Adrenal gland (tissue), 19 donors: ENCODE measurements at places on chromosomes 3 and 15.

DNA sequence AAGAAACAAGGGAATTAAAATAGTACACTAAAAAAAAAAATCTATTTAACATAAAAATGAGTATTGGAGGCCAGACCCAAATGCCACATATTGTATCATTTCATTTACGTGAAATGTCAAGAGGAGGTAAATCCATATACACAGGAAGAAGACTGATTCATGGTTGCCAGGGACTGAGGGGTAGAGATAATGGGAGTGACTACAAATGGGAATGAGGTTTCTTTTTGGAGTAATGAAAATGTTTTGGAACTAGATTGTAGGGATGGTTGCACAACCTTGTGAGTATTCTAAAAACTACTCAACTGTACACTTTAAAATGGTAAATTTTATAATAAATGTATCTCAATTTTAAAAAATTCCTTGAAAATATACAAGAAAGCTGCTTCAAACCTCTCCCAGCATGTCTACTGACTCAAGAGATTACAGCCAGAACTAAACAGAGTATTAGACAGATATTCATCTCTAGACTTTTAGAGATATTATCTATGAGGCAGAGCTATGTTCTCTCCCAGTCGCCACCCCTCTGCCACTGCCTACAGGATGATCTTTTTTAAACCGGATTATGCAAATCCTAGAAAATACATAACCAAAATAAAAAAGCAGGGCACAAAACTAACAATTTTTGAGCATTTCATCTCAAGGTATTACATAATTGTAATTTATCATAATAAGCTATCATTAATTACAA lies 6.2 kb downstream of the HLTF start:
- no peaks in the 10 kb centered on the region for H3K36me3 ChIP-seq
- no peak for DNase-seq
- H3K27ac ChIP-seq: no peak overlapping the region
- no peaks in the 10 kb centered on the region for H3K27me3 ChIP-seq

GRCh38 chr15:63833021-63833696 lies 589 bp downstream of the HERC1 start:
- peak overlapping the region; percentile 77 for H3K4me3 ChIP-seq
- H3K27ac ChIP-seq: peak overlapping the region; percentile 34
- peaks cover 44% of the 10 kb centered on the region for H3K4me1 ChIP-seq
- DNase-seq: peak; percentile 25
- no peaks in the 10 kb centered on the region for H3K36me3 ChIP-seq

DNA sequence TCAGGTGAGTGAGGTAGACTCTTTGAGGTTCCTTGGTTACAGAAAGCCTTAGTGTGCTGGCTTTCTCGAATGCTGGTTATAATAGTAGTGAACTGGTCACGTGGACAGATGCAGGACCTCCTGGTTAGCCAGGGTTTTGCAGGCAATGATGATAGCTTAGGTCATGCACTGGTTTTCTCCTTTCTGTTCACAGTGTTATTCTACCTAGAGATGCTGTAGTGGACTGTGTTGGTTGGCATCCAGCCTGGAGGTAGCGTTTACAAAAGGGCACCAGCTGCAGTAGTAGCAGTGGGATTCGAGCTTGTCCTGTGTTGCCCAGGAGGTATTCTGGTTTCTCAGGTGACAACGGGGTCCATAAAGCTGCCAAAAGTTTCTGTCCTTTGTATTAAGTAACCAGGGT lies 27.0 kb downstream of the PCCB start:
- DNase-seq: no peak
- H3K27me3 ChIP-seq: no peaks in the 10 kb centered on the region
- H3K4me1 ChIP-seq: no peaks in the 10 kb centered on the region
- no peak overlapping the region for H3K27ac ChIP-seq
- no peaks in the 10 kb centered on the region for H3K36me3 ChIP-seq

GRCh38 chr15:68278595-68279405 lies 1.3 kb downstream of the FEM1B start:
- H3K4me3 ChIP-seq: peak overlapping the region; percentile 80
- H3K4me1 ChIP-seq: peaks cover 61% of the 10 kb centered on the region
- H3K27me3 ChIP-seq: no peaks in the 10 kb centered on the region

- no peaks in the 10 kb centered on the region for H3K4me1 ChIP-seq
- no peaks in the 10 kb centered on the region for H3K36me3 ChIP-seq
- H3K27me3 ChIP-seq: no peaks in the 10 kb centered on the region
- no peak for DNase-seq
- no peak overlapping the region for H3K4me3 ChIP-seq
Measured at GRCh38 chr3:108907194-108907593, 46.5 kb downstream of the GUCA1C start.

DNA sequence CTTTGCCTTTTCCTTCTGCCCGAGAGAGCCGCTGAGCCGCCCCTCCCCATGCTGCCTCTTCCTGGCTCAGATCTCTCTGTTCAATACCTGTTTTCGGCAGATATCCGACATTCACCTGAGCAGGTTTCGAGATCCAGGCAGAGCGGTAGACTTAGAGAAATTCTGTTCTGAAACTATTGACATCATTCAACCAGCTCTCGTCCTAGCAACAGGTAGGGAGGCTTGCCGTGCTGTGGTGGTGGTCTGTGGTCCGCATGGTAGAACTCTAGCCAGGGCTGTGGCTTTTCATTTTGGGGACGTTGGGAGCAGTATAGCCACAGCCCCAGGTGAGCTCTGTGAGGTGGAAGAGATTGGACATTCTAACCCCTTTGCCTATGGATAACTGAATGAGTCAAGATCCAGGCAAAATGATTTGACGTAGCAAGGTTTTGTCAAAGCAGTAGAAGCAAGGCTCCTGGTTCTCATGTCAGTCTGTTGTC lies 810 bp downstream of the TMEM62 start:
- H3K4me1 ChIP-seq: peaks cover 22% of the 10 kb centered on the region
- H3K27ac ChIP-seq: peak overlapping the region; percentile 41
- peak overlapping the region; percentile 99 for H3K4me3 ChIP-seq
- no peak for DNase-seq

DNA sequence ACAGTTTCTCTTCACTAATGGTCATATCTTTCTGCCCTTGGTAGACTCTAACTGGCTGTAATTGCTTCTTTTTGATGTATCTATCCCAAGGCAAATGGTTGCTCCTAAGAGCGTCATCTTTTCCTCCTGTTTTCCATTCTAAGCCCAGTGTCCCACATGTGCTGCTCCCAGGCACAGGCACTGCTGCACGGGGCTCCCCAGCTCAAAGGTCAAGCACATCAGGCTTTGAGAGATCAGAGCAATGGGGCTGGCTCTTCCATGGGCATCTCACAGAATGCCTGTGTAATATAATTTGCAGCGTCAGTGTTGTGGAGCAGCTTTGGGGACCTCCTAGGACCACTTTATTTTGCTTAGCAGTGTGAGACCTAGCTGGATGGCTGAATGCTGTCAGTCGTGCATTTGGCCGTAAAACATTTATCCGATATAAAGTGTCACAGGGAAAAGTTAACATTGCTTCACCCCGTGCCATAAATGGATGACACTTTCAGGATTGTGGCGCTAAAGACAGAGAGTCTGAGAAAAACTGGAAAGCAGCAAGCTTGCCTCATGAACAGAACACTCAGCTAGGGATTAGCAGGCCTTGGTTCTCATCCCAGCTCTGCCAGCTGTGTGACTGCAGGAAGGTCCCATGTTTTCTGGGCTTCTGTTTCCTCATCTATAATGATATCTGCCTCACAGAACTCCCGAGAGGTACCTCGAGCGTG lies 277.5 kb upstream of the TBL1XR1 start:
- DNase-seq: no peak
- no peaks in the 10 kb centered on the region for H3K27me3 ChIP-seq
- H3K4me3 ChIP-seq: no peak overlapping the region

DNA sequence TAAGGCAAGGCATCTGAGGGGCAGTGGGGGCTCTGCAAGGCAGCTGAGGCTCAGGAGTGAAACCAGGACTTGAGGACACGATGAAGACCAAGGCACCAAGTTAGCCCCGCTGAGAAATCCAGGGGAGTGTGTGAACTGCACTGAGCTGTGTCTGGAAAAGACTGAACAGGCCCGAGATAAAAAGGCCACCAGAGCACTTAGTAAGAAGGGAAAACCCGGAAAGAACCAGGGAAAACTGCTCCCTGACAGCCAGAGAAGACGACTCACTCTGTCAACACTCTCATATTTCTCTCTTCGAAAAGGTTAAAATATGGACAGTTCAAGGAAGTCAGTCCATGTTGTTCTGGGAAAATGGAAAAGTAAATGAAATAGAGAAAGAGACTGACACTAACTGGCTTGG lies 109.0 kb downstream of the SEC22A start:
- H3K27ac ChIP-seq: no peak overlapping the region
- H3K36me3 ChIP-seq: no peaks in the 10 kb centered on the region
- no peak for DNase-seq
- no peaks in the 10 kb centered on the region for H3K27me3 ChIP-seq

DNA sequence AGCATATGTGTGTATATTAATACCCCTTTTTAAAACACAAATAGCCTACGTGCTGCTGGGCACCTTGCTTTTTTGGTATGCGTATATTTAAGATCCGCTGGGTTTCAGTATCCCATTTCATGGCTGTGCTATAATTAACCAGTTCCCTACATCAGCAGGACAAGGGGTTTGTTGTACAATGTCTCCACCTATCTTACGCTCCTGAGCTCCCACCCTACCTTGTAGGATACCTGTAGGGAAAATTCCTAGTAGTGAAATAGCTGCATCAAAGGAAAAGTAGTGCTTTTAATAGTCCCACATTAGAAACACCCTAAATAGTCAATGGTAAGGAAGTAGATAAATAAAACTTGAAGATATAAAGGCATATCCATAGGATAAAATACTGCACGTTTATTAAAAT lies 1.4 kb downstream of the MAP6D1 start:
- no peak for DNase-seq
- no peak overlapping the region for H3K4me3 ChIP-seq
- H3K27me3 ChIP-seq: no peaks in the 10 kb centered on the region
- H3K4me1 ChIP-seq: peaks cover 24% of the 10 kb centered on the region
- no peaks in the 10 kb centered on the region for H3K36me3 ChIP-seq

DNA sequence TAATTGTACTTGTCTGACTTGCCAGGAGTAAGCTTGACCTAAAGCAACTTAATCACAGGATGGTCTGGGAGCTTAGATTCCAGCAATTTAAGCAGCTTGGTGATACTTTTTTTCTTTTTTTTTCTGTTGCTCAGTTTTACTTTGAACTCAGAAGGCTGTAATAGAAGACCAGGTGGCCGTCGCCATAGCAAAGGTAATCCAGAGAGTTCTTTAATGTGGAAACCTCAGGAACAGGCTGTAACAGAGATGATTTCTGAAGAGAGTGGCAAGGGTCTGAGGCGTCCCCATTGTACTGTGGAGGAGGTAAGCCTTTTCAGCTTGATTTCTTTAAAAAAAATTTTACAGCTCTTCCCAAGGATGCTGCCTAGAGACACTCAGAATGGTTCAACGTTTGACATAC lies 20.1 kb downstream of the SENP2 start:
- no peak overlapping the region for H3K4me3 ChIP-seq
- H3K27ac ChIP-seq: no peak overlapping the region
- DNase-seq: no peak
- no peaks in the 10 kb centered on the region for H3K4me1 ChIP-seq

- peaks cover 15% of the 10 kb centered on the region for H3K36me3 ChIP-seq
- peak overlapping the region; percentile 45 for H3K4me3 ChIP-seq
- no peaks in the 10 kb centered on the region for H3K27me3 ChIP-seq
- H3K4me1 ChIP-seq: peaks cover 61% of the 10 kb centered on the region
- peak overlapping the region; percentile 95 for H3K27ac ChIP-seq
Measured at GRCh38 chr15:92901072-92901761, 1.1 kb downstream of the CHD2 start.

GRCh38 chr3:42905740-42906069 lies 237 bp upstream of the ZNF662 start:
- H3K4me1 ChIP-seq: peaks cover 10% of the 10 kb centered on the region
- no peaks in the 10 kb centered on the region for H3K27me3 ChIP-seq

DNA sequence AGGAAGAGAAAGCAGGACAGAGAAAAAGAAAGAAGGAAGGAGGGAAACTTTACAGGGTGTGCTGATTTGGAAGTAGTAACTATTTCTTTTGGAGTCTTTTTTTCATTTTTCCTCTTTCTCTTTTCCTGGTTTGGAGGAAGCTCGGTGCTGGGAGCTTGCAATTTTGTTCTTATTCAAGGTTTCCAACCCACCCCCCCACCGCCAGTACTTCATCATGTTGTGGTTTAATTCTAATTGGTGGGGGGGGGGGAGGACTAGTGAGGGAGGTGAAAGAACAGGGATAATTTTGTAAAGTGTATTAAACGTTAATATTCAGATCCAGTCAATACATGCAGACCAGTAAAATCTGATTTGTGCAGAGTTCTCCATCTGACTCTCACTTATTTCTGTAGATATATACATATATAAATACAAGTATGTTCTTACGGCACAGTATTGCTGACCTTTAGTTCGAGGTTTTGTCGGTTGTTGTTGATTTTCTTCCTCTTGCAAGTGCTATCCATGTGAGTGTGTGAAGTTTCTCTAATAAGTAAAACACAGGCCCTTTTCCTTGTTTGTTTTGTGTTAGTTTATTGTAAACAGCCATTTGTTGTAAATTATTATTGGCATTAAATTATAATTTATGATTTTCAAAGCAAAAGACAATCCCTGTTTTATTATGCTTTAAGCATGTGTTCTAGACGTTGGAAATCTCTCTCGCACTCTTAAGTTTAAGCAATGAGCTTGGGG lies 9.3 kb downstream of the NR2F2 start:
- H3K27me3 ChIP-seq: no peaks in the 10 kb centered on the region
- DNase-seq: no peak
- H3K4me1 ChIP-seq: peaks cover 5% of the 10 kb centered on the region
- H3K36me3 ChIP-seq: no peaks in the 10 kb centered on the region
- no peak overlapping the region for H3K4me3 ChIP-seq

DNA sequence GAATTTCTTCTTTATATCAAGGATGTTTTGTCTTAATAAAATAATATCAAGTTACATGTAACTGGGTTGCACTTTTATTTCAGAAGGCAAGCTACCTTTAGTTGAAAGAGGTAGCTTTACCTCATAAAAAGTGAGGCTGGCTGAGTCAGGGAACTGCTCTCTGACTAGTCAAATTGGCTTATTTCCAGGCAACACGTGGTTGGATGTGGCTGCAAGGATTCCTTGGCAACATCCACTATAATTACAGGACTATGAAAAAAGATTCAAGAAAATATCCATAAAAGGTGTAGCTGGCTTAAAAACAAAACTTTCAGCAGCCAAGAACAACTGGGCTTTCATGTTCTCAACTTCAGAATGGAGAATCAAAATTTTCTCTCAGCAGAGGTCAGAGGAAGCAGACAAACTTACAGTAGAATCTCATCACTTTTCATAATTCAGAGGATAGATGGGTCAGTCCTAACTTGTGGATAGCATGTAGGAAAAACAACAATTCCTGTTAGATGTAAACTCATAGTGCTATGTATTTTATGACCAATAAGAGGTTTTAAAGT lies 779.1 kb downstream of the MECOM start:
- H3K27me3 ChIP-seq: no peaks in the 10 kb centered on the region
- H3K4me1 ChIP-seq: no peaks in the 10 kb centered on the region
- H3K27ac ChIP-seq: no peak overlapping the region
- no peak overlapping the region for H3K4me3 ChIP-seq

DNA sequence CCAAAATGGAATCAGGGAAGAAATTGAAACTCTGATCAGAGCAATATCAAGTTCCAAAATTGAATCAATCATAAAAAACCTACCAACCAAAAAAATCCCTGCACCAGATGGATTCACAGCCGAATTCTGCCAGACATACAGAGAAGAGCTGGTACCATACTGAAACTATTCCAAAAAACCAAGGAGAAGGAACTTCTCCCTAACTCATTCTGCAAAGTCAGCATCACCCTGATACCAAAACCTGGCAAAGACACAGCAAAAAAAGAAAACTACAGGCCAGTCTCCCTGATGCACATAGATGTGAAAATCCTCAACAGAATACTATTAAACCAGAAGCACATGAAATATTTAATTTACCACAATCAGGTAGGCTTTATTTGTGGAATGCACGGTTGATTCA lies 118.1 kb downstream of the MYRIP start:
- no peaks in the 10 kb centered on the region for H3K4me1 ChIP-seq
- H3K27me3 ChIP-seq: no peaks in the 10 kb centered on the region
- no peak overlapping the region for H3K4me3 ChIP-seq
- no peaks in the 10 kb centered on the region for H3K36me3 ChIP-seq
